ENCODE measurements at places on chromosomes 3 and 15.

GRCh38 chr3:66302288-66302687, 81.5 kb downstream of the SLC25A26 start:
- DNase-seq, result no peak

DNA sequence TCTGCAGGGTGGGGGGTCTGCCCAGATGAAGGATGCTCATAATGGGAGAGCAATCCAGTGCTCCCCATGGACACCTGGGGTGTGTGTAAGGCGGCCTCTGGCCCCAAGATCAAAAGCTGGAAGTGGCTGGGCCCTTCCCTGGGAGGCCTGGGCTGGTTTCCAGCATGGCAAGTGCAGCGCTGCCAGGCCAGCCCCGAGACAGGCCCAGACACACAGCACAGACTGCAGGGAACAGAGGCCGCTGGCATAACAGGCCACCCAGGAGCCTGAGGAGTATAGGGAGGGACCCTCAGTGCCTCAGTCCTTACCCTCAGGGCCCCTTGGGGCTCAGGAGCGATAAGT, 10.0 kb downstream of the ITPKA start:
- no peak for DNase-seq

DNA sequence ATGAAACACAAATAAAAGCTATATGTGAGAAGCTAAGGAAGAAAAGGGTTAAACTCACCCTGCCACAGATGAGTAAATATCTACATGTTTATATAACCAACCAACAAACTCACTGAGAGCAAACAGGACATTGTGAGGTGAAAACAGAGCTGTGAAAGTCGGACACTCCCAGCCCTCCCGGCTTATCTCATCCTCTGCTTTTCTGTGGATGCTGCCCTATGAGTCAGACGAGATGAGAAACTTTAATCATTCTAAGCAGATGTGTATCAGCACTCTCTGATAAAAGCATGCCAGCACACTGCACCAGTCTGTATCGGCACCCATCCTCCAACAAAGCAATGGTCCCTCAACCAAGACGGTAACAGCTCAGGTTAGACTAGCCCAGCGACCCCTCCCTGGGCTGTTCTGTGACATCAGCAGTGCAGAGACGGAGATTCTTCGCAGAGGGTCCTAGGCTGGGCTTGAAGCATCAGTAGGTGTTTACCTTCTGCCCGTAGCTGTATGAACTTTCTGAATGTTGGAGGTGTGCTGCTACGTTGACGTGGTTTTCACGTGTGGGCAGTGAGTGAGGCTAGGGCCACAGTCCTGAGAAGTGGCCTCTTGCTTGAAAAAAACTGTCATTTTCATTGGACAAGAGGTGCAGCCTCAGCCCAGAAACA, 119.8 kb upstream of the ALDH1A3 start:
- DNase-seq, result no peak

- DNase-seq, result no peak
Observed at GRCh38 chr3:117589454-117589853, 879.9 kb downstream of the TUSC7 start.

GRCh38 chr3:9398700-9399336, 1.4 kb downstream of the SETD5 start:
- DNase-seq, result no peak

DNA sequence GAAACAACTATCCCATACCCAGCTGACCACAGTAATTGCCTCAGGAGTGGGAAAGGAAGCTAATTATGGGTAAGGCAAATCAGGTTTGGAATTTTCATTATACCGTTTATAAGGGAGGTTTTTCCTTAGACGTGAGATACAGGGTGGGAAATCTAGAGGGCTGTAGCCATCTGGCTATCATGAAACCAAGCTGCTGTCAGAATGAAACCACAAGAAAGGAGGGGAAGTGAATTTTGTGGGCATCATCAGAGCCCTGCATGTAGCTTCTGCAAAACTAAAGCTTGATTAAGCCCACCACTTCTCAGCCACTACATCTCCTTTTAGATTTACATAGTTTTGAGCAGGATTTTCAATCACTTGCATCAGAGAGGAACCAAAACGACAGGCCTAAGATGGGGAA, 893.5 kb downstream of the TUSC7 start:
- no peak for DNase-seq

- no peak for DNase-seq
Observed at GRCh38 chr3:99458013-99458412, 180.4 kb upstream of the COL8A1 start.

DNA sequence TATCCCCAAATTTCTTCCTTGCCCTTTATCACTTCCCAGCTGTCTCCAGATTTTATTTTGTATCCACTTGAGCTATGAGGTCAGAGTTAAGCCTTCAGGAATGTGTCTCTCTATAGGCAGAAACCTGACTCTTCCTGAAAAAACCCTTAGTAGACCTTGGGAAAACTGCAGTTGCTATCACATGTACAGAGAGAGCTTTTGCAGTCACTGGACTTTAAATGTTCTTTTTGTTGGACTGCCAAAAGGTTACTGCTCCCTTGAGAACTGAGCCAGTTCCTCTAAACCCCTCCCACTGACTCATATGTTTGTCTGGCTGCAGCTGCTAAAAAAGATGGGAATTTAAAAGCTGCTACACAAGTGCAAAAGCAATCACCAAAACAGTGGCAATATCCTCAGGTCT, 169.1 kb upstream of the CCDC54 start:
- DNase-seq, result no peak

DNA sequence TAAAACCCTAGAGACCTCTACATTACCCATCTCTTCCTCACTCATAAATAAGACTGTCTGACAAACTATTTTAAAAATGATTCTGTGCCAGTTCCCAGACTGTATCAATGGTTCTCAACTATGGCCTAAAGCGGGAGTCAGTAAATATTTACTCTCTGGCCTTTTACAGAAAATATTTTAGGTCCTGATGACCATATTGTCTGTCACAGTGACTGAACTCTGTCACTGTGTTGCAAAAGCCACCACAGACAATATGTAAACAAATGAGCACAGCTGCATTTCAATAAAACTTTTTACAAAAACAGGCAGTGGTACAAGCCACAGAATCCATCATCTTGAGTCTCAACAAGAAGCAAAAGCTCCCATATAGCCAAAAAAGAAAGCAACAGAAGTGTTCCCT, 45.4 kb downstream of the PLOD2 start:
- DNase-seq, result no peak

All from stimulated activated CD4-positive, alpha-beta T cell treated with anti-CD3 and anti-CD28 coated beads, Interleukin-12 subunit alpha, Interleukin-12 subunit beta, amount 100 ng/mL, for 4 hours (primary cell).